ENCODE measurements at places on chromosomes 7 and 10. TPM values are rescaled to one million over a fixed set of nuclear protein-coding genes. Genes with fewer than 3 reads are reported as not detected.

- DNase-seq: no peak
Observed at GRCh38 chr7:40836218-40836617, 701.4 kb downstream of the SUGCT start.

DNA sequence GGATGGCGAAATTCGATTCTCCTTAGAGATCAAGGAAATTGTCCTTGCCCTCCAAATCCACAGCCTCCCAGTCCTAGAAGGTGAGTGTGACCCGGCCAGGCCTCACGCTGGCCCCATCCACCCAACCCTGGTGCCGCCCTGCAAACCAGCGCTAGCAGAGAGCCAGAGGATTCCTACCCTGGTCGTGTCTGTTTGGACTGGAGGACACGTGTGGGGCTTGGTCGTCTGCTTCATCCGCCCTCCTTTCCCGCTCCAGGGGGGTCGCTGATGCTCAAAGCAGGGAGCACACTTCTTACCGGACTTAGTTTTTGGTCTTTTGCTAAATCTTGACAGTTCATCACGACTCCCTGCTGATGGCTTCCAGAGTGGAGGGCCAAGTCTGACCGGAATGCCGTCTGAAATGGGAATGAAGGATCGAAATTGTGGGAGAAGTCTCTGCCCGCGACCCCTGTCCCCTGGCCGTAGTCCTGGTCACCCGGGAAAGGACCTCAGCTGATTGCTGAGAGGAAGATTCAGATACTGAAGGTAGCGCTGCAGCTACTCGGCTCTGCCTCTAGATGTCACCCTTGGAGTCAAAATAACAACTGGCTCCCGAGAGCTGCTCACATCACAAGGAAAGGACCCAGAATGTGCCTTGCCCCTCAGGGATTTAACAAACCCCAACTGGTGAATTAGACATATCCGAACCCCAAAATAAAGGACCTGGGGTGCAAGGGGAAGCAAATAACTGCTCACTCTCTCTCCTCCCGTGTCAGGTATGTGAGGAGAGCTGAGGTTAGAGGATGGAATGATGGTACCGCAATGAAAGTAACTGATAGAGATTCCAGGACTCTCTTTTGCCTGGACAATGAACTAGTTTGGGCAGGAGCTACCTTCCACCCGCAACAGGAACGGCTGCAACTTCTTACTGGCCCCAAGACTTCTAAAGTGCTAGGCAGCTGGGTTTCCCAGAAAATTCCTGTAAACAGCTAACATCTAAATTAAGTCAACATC, 23.5 kb upstream of the ORC5 start:
- peak; percentile 37 for DNase-seq

DNA sequence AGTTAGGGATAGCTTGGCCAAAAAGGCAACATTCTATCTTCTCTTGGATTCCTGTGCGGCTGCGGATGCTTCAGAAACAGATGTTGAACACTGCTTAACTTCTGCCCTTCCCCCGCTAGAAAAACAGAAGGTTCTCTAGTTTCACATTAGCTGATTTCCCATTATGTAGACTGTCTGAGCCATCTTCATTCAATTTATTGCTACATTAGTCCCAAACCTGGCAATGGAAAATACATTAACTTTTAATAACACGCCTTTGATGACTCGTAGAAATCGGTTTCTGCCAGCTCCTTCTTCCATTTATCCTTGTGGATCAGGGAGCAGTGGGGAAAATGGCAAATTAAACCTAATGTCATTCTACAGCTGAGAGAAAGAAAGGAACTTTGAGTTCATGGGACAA, 119.9 kb downstream of the SLC16A9 start:
- DNase-seq: no peak

- no peak for DNase-seq
Observed at GRCh38 chr7:89731751-89732445, 422.4 kb upstream of the STEAP1 start.

Gene PAPSS2
- polyA plus RNA-seq: 10.0 TPM

Gene AS3MT
- polyA plus RNA-seq: 11.4 TPM

All from pancreas (tissue), 10 donors.